NCI-H526 (cell line): ENCODE measurements at places on chromosomes 11 and 22.

DNA sequence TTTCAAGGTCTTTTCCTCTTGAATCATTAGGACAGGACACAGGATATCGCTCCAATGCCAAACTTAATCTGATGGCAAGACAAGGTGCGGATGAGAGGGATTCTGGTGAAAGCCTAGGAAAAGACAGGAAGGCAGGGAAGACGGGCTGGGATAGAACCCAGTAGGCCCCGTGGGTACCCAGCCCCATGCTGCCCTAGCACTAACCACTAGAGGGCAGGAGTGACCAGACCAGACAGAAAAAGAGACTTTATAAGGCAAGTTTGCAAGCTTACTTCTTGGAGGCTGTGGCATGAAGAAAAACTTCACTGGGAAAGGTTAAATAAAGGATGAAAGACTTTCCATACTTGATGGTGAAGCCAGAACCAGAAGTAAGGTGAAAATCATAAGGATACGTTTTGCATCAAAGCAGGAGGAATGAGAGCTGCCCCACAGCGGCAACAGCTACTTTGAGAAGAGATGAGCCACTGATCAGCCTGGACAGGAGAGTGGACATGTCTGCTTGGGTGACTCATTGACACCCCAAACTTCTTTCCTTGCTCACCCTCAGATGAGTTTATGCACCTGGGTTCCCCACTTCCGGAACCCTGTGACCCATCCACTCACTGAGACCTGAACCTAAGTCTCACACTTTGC is 39.8 kb downstream of the SYN3 start:
- no peak for DNase-seq

DNA sequence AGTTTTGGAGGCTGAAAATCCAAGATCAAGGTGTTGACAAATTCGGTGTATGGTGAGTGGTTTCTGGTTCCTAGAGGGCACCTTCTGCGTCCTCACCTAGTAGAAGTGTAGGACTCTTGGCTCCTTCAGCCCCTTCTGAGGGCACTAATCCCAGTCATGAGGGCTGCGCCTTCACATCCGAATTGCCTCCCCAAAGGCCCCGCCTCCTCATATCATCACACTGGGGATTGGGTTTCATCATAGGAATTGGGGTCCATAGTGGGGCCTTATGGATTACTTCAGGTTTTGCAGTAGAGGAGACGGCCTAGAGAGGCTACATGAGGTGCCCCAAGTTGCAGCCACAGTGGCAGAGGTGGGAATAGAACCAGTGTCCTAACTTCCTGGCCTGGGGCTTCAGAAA is 87.1 kb downstream of the CEP164 start:
- DNase-seq, result no peak

DNA sequence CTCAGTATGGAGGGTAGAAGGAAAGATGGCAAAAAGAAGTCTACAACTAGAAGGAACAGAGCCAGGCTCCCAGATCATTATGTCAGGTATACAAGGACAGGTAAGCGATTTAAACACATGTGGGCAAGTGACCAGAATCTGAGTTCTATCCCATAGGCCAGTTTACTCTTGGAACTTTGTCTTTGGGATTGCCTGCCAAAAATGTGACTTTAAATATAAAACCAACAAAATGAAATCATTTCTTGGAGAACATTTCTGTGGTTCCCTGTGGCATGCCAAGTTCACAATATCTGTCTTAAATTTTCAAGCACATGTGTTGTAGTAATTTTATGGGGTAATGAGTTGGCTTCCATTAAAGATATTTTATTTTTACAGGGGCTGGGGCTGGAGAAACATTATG is 141.0 kb downstream of the SLC17A6 start:
- DNase-seq, result no peak

GRCh38 chr22:39543095-39543494 is 10.5 kb upstream of the RPS19BP1 start:
- DNase-seq, result peak; percentile 66

- no peak for DNase-seq
These were observed 185.1 kb downstream of the CWF19L2 start for GRCh38 chr11:107272561-107272960.

DNA sequence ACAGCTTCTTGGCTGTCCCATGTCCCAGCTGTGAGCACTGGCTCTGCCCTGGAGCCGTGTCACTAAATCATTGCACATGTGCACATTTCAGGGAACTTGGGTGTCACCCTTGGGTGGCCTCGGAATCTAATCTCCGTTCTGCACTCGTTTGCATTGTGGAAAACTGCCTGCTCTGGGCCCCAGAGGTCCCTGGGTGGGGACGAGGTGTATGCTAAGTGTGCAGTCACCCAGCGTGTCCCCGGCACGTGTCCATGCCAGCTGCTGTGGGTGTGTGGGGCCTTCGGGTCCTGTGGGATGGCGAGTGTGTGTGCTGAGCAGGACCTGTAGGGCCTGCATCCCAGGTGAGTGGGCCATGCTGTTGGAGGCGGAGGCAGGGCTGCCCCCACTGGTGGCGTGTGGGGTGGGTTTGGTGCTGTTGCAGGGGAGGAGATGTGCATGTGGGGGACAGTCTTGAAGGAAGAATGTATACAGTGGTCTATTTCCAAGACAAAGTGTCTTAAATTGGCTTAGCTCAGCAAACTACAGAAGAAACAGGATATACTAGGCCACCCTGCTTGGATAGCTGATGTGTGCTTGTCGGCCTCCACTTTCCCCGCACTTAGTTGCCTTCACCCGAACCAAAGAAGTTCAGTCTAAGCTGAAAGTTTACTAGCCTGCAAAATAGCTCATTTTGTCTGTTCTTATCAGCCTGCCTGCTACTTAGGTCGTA is 14.6 kb downstream of the TANGO2 start:
- no peak for DNase-seq

DNA sequence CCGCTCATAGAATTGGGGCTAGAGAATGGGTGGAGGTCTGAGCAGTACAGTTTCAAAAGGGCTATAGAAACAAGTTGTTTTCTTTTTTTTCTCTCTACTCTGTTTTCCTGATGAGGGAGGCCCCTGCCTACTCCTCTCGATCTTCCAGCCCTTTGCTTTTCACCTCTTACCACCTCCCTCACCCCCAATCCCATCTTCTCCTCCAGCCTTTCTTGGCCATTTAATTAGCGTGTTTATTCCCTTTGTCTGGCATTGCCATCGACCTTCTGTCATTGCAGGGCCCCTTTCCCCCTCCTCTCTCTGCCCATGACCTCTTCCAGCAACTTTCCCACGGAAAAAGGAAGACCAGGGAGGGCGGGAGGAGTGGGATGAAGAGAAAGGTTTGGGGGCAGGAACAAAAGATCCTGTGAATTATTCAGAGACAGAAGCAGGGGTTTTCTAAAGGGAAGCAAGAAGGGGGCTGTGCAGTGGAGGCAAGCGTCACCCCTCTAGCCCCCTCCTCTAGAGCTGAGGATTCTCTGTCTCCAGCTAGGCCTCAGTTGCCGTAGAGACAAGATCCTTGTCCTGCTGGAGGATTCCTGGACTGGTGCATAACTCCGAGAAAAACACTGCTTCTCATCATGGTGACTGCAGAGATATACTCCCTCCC is 12.9 kb downstream of the DTX4 start:
- no peak for DNase-seq
